ENCODE measurements at places on chromosomes 16 and 17.

- no peak for DNase-seq
- no peak overlapping the region for H3K27ac ChIP-seq
- H3K4me1 ChIP-seq = no peaks in the 10 kb centered on the region
- H3K27me3 ChIP-seq = no peaks in the 10 kb centered on the region
- no peaks in the 10 kb centered on the region for H3K36me3 ChIP-seq
Measured at GRCh38 chr16:88526906-88527185, 43.4 kb upstream of the ZC3H18 start.

DNA sequence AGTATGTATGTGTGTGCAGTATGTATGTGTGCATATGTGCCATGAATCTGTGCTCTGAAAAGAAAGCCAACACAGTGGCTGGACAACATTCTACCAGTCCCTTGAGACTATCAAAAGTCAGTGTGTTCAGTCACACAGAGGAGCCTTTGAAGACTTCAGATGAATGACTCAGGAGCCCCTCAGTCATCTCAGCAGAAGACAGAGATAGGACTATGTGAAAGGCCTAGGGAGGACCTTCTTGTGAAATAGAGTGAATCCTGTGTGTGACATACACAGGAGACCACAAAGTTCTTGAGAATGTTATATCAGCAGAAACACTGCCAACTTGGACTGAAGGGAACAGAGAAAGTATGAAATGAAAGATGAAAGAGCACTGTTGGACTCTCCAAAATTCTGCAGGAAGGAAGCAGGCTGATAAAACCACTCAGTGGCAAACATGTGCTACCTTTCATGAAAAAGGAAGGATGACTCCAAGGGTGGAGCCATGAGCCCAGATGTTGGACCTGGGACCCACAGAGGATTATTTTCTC lies 108.4 kb downstream of the METRNL start:
- no peaks in the 10 kb centered on the region for H3K4me1 ChIP-seq
- H3K36me3 ChIP-seq = no peaks in the 10 kb centered on the region
- no peak for DNase-seq
- H3K27ac ChIP-seq = no peak overlapping the region
- no peak overlapping the region for H3K4me3 ChIP-seq

GRCh38 chr17:75272848-75273184 lies 1.8 kb upstream of the MIF4GD start:
- no peak overlapping the region for H3K4me3 ChIP-seq
- H3K27ac ChIP-seq = no peak overlapping the region
- no peak for DNase-seq
- peaks cover 20% of the 10 kb centered on the region for H3K4me1 ChIP-seq
- H3K27me3 ChIP-seq = no peaks in the 10 kb centered on the region
- H3K36me3 ChIP-seq = peaks cover 5% of the 10 kb centered on the region

DNA sequence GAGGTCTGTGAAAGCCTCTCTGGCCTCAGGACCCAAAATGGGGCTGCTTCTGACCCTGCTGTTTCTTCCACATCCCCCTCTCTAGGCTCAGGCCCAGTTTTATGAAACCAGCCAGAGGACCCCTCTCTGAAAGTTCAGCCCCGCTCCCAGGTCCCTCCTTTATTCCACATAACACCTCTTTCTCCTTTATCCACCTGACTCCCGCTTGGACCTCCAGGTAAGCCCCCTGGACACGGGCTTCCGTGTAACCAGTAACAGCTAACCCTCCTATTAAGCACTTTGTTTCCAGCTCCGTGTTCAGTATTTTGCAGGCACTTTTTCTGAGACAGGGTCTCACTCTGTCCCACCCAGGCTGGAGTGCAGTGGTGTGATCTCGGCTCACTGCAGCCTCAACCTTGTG lies 37.4 kb downstream of the PSME3IP1 start:
- no peak for DNase-seq
- H3K27ac ChIP-seq = no peak overlapping the region
- H3K4me1 ChIP-seq = no peaks in the 10 kb centered on the region

DNA sequence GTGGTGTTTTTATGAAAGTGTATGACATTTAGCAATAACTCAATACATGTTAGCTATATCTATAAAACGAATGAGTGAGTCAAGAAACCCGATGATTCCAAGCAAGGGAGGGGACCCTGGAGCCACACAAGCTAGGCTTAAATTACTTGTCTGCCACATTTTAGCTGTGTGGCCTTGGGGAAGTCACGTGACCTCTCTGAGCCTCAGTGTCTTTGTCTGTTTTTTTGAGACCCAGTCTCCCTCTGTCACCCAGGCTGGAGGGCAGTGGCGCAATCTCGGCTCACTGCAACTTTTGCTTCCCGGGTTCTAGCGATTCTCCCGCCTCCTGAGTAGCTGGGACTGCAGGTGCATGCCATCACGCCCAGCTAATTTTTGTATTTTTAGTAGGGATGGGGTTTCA lies 20.1 kb upstream of the GCSH start:
- no peak overlapping the region for H3K27ac ChIP-seq
- H3K4me3 ChIP-seq = no peak overlapping the region
- no peaks in the 10 kb centered on the region for H3K36me3 ChIP-seq
- no peak for DNase-seq

DNA sequence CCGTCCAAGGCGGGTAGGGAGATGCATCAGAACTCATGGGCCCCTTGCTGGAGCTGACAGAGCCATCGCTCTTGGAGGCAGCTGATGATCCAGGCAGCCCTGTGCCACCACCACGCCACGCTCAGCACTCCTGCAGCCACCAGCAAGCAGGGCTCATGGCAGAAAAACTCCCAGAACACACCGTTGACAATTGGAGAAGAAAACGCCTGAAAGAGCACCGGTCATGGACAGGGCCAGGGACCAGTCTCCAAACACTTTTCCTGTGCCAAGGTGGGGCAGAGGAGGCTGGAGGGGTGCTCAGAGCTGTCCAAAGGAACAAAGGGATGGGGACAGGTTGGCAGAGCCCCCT lies 132.2 kb downstream of the FOXL1 start:
- H3K27me3 ChIP-seq = no peaks in the 10 kb centered on the region
- no peaks in the 10 kb centered on the region for H3K36me3 ChIP-seq
- no peak overlapping the region for H3K4me3 ChIP-seq
- DNase-seq = no peak
- H3K4me1 ChIP-seq = no peaks in the 10 kb centered on the region
- H3K27ac ChIP-seq = no peak overlapping the region

Data from effector memory CD4-positive, alpha-beta T cell (primary cell).